ENCODE measurements at places on chromosomes 6 and 20. TPM values are rescaled to one million over a fixed set of nuclear protein-coding genes. Genes with fewer than 3 reads are reported as not detected.

GRCh38 chr6:84766118-84766798 is 1.9 kb upstream of the TBX18 start:
- no peak for DNase-seq

DNA sequence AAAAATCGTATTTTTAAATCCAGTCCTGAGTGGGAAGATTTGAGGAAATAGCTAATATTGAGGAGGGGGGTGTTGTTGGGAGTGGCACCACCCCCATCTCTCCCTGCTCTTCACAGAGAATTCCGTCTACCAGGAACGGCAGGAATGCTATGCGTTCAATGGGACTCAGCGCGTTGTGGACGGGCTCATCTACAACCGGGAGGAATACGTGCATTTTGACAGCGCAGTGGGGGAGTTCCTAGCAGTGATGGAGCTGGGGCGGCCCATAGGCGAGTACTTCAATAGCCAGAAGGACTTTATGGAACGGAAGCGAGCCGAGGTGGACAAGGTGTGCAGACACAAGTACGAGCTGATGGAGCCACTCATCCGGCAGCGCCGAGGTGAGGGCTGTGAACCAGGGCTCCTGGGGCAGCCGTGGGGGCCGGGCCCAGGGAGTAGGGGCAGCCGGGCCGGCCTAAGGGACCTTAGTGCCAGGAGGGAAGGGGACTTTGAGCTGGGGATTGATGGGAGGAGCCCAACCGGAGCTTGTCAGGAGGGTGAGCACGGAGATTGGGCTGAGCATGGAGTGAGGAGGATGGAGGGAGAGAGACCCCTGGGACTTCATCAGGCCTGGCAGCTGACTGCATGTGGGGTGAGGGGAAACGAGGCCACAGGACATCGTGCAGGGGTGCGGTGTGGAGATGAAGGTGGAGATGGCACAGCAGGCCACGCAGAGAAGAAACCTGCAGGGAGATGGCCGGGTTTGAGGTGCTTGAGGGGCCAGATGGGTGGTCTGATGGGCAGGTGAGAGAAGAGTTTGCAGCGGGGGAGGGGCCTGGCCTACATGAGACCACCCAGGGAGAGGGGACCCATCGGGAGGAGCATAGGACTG is 41.3 kb downstream of the HLA-DPB1 start:
- DNase-seq = no peak

RPP40 gene
- 14.6 TPM for total RNA-seq

- no peak for DNase-seq
Observed at GRCh38 chr20:57958050-57958420, 248.2 kb upstream of the PMEPA1 start.

DOK5 gene
- 3.0 TPM for total RNA-seq

- DNase-seq = no peak
Observed at GRCh38 chr20:24442909-24443308, 26.5 kb upstream of the SYNDIG1 start.

DNA sequence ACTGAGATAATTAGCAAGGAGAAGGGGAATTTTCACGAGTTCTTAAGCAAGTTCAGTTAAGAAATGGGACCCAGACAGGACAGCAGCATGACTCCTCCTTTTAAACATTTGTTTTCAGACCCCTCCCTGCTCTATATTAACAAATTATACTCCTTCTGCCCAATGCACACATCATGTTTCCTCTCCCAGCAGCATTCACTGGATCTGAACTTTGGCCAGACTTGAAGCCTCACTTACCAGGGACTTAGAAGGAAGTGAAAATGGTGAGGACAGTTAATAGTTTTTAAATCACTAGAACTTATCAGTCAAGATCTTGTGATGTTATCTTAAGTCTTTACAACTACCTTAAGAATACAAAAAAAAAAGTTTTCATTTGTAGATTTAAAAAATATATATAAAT is 1174.7 kb upstream of the MAP3K7 start:
- no peak for DNase-seq

MAFB gene
- 17.3 TPM for total RNA-seq

DNA sequence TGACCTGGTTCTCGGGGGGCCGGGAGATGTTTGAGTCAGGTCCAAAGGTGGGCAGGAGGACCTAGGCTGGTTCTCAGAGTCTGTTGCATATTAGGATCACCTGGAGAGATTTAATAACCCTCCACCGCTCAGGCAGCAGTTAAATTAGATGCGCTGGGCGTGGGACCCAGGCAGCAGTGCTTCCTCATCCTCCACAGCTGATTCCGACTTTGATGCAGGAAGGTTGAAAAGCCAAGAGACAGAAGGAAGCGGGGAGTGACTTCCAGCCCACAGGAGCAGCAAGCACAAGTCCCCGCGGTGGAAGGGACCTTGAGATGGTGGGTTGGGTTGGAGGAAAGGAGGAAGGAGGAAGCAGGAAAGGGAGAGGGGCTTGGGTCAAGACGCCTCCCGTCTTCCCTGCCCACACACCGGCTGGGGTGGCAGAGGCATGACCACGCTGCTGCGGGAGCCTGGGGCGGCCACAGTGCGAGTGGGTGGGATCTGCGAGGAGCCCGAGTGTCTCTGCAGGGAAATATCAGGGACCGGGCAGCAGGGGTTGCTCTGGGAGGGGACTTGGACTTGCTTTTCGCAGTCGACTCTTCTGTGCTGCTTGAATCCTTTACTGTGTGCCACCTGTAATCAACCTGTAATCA is 146.0 kb downstream of the PHACTR3 start:
- no peak for DNase-seq

Data from ureter (tissue), 1 donor.